ENCODE measurements at places on chromosomes 12 and 14.

GRCh38 chr14:66401449-66402095 lies 84.6 kb upstream of the CCDC196 start:
- DNase-seq: no peak

GRCh38 chr12:58465418-58465817 lies 454.9 kb downstream of the LRIG3 start:
- no peak for DNase-seq

GRCh38 chr12:88413646-88414045 lies 166.6 kb downstream of the KITLG start:
- no peak for DNase-seq

DNA sequence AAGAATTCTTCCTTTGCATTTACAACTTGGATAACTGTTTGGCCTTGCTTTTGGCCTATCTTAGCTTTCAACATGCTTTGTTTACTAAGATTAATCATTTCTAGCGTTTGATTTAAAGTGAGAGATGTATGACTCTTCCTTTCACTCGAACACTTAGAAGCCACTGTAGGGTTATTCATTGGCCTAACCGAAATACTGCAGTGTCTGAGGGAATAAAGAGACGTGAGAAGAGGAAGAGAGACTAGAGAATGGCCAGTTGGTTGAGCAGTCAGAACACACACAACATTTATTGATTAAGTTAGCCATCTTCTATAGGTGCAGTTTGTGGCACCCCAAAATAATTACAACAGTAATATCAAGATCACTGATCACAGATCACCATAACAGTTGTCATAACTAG lies 62.3 kb upstream of the CCDC175 start:
- DNase-seq: no peak

DNA sequence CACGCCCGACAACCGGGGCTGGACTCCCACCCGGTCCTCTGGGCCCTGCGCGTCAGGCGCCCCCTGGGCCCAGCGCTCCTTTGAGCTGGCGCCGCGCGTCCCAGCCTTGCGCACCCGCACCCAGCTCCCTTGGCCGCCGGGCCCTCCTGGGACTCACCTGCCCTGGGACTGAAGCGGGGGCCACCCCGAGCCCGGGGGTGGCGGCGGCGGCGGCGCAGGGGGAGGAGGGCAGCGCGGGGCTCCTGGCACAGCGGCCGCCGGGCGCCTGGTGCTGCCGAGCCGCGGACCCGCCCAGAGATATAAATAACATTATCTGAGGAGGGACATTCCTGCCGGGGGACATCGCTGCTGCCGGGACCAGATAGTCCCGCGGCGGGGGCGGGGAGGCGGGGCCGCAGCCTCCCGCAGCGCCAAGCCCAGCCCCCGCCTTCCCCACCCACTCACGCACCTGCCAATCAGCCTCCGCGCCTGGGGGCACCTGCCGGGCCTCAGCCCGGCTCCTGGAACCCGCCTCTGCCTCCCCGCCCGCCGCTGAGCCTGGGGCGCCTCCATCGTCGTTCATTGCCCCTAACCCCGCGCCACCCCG lies at the start of gene SPTB:
Gene SPTB (minus strand): TSS at position 273 of the 586 bp plus-strand sequence. CDS start 56,813 bp downstream, outside the sequence.
- DNase-seq: peak; percentile 10

- DNase-seq: peak; percentile 18
Measured at GRCh38 chr12:27821259-27821973, 41.4 kb upstream of the MANSC4 start.

DNA sequence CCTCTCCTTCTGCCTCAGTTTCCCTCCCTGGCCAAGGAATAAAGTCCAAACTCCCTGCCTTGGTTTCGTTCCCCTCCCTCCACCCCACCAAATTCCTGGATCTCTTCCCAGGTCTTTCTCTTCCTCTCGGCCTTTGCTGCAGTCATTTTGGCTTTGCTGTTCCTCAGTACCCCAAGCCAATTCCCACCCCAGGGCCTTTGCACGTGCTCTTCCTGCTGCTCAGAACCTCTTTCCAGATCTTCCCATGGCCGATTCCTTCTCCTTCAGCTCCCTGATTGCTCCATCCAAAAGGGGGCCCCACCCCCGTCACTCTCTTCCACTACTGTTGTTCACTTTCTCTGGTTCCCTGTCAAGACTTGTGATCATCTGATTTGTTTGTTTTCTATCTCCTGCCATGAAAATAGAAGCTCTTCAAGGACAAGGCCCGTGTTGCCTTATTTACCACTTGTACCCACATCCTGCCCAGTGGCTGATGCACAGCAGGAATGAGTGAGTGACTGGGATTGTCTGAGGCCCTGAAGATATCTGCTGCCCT lies 3.1 kb downstream of the HNF1A start:
- no peak for DNase-seq

GRCh38 chr12:131147894-131148293 lies 194.2 kb downstream of the ADGRD1 start:
- no peak for DNase-seq

DNA sequence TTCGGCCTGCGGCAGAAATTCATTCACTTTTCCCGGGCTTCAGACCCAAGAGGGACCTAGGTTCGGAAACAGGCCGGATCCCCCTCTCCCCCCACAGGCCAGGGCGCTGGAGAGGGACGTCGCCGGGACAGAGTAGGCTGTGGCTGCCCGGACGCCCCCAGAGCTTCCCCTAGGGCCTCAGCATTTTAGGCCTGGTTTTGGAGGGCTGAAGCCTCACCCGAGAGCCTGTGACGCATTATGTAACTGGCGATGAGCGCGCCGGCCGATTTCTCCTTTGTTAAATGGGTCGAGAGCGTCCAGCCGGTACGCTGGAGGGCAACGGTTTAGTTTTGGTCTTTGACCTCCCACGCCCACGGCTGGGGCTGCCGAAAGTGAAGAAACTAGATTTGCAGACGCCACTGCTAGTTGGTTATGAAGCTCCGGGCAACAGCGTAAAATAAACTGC lies 657 bp downstream of the PEBP1 start:
- peak; percentile 29 for DNase-seq

DNA sequence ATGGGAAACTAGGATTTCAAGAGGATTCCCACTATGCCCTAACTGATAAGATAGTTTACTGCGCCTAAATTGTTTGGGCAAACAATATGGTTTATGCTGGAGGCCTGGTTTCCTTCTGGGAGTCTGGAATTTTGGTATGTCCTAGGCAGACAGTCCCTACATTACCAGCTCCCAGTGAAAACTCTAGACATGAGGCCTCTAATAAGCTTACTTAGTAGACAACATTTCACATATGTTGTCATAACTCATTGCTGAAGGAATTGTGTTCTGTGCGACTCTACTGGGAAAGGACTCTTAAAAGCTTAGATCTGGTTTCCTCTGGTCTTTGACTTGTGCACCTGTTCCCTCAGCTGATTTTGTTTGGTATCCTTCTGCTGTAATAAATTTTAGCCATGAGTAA lies 18.0 kb upstream of the PRPF39 start:
- DNase-seq: no peak

DNA sequence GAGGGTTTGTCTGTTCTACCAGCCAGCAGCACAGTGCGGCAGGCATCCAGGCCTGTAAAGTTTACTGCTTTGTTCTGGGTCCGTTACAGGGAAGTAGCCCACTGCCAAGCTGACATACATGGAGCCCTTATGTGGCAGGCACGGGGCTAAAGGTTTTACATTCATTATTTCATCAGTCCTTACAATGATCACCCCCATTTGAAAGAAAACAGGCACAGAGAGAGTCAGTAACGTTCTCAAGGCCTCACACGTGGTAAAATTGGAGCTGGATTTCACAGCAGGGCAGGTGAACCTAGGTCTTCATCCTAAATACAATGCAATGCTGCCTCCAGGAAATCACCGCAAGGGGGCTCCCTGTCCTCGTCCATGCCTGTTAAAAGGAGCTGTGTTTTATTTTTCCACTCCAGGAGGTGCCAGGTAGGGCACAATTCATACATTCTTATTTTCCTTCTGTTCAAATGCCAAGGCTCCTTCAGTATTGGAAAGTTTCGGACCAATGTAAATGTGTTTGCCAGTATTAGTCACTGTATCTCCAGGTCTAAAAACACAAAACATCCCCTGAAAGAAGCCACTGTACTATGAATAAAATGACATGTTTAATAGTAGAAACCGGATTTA lies 172.2 kb upstream of the GZMB start:
- DNase-seq: peak; percentile 24

DNA sequence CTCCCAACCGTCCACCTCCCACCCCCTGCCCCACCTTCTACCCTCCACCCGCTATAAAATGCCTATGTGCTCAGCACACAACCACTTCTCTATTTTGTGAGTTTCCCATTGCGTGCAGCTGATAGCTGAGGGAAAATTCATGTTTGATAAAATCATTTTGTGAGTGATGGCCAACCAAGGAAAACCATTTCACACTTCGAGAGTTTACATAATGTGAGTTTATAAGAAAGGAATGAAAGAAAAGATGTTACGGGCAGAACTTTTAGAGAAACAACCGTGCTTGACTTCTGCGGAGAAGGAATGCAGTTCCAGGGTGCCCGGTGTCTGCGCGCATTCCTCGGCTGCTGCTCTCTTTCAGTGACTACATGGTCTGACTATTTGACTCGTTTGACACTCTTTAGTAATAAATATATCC lies 140.9 kb downstream of the EFCAB11 start:
- no peak for DNase-seq

DNA sequence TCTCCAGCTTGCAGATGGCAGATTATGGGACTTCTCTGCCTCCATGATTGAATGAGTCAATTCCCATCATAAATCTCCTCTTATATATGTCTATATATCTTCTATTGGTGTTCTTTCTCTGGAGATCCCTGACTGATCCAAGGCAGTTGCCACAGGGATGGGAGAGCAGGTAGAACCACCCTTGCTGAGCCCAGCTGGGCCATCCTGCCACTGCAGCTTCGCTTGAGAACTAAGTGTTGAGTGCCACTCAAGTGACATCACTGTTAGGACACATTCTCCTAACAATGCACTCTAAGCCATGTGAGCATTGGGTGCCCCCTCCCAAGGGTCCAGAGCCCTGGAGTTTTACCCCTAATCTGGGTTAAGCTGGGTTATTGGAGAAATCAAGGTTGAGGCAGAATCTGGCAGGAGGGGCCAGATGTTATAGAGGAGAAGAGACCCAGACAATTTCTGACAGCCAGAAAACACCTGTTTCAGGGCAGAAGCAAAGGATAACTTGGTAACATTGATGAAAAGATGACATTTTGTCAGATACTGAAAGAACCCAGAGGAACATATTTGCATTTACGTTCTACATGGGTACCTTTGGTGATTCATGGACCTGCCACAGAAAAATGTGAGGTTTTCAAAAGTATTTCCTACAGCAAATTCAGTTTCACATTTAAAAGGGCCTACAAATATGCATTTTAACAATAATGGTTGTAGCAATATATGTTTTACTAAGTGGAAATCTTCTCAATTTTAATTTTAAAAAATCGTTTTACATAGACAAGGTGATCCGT lies 57.2 kb upstream of the MAX start:
- DNase-seq: no peak

DNA sequence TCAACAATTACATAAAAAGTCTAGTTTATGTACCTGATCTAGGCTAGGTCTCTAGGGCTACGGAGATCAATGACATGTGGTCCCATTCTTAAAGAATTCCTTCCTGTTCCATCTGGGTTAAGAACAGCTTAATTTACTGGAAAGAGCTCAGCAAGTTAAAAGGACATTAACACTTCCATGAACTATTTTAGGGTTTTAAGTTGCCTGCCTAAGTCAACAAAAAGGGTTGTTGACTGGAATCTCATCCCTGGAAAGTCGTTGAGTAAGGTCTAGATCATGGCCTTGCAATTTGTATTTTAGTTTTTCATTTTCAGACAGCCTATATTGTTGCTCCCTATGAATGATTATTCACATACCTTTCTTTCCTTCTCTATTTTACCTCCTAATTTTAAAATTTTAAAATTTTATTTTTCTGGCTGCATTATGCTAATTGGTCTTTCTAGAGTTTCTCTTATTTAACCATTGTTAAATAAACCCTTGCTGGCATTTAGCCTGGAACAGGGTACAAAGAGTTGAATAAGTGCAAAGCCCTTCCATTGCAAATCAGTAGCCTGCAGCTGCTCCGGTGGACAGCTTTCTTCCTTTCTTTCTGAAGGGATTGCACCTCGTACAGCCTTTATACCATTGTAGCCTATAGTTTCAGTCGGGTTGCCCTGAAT lies 66.3 kb downstream of the VRK1 start:
- no peak for DNase-seq

DNA sequence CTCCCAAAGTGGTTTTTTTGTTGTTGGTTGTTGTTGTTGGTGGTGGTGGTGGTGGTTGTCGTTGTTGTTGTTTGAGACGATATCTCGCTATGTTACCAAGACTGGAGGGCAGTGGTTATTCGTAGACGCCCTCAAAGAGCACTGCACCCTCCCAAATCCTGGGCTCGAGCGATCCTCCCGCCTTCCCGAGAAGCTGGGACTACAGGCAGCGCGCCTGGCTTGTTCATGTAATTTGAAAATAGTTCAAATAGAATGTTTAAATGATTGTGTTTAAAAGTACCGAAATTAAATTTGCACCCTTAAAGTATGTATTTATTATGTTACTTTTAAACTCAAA lies 439 bp upstream of the ANAPC5 start:
- no peak for DNase-seq

- no peak for DNase-seq
Measured at GRCh38 chr12:64236549-64236948, 14.5 kb upstream of the KICS2 start.

DNA sequence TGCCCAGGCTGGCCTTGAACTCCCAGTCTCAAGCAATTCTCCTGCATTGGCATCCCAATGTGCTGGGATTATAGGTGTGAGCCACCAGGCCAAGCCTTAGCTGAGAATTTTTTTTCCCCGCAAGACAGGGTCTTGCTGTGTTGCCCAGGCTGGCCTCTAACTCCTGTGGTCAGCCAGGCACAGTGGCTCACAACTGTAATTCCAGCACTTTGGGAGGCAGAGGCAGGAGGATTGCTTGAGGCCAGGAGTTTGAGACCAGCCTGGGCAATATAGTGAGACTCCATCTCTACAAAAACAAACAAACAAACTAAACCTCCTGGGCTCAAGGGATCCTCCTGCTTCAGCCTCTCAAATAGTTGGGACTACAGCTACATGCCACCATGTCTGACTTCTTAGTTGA lies 27.3 kb downstream of the DEPDC4 start:
- no peak for DNase-seq

DNA sequence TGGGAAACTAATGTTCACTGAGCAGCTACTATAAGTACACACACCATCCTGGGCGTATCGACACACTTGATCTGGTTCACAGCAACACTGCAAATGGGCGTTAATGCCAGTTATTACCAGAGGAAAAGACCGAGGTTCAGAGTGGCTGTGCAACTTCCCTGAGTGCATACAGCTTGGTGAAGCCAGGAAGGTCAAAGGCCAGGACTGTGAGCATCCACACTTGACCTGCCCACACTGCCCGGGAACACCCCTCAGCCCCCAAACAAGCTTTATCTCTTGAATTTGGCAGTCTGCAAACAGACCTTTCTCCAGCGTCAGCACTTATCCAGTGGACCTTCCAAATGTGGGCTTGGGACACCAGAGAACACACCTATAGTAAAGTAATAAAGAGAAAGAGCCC lies 312.6 kb downstream of the BCL11B start:
- DNase-seq: no peak

DNA sequence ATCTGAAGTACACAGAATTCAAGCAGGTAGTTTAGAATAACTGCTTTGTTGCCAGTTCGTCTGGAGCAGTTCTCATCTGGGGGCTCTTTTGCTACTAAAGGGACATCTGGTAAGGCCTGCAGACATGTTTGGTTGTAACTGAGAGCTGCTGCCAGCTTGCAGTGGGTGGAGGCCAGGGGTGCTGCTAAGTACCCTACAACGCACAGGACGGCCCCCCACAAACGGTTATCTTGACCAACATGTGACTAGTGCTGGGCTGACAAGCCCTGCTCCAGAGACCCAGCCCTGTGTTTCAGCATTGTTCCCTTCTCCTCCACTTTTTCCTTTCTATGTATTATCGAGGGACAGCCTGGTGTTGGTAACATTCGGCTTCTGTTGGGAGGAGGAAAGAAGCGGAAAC lies 40.8 kb downstream of the FBXO21 start:
- no peak for DNase-seq

GRCh38 chr12:52186118-52186840 lies 5.5 kb downstream of the KRT80 start:
- no peak for DNase-seq
